Right renal pelvis (tissue), 4 donors: ENCODE measurements at places on chromosomes 4 and X. TPM values are rescaled to one million over a fixed set of nuclear protein-coding genes. Genes with fewer than 3 reads are reported as not detected.

DNA sequence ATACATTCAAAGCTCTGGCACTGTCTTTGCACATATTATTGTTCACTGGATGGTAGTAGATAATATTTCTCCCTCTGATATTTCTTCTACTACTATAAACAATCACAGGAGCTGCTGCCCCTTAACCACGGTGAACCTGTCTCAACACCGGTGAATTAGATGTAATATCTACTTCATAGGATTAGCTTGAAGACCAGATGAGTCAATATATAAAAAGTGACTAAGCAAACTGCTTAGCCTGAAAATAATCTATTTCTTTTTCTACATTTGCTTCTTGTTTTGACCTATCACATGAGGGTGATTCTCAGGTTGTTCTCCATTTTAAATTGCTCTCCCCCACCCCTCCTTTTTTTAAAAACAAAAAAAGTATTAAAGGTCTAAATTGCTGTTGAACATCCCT, 645.5 kb downstream of the ANKRD50 start:
- DNase-seq = no peak

The HSFX4 gene
- 0.14 TPM for polyA plus RNA-seq

GRCh38 chr4:76201276-76201675, 12.3 kb downstream of the SCARB2 start:
- DNase-seq = no peak

DNA sequence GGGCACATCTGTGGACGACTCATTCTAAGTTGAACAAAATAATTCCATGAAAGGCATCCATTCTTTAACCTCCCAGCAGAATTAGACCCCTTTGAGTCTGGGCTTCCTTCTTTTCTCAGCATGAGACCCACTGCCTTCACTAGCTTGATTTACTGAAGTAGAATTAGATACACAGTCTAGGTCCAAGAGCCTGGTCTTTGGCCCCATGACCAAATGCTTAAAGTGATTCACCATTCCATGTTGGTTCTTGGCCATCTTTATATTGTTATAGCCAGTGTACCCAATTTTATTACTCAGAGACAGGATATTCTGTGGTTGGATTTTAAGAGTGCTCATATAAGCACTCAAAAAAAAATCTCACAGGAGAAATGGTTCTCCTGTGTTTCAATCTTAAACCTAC, 155.3 kb upstream of the GPC4 start:
- DNase-seq = no peak

DNA sequence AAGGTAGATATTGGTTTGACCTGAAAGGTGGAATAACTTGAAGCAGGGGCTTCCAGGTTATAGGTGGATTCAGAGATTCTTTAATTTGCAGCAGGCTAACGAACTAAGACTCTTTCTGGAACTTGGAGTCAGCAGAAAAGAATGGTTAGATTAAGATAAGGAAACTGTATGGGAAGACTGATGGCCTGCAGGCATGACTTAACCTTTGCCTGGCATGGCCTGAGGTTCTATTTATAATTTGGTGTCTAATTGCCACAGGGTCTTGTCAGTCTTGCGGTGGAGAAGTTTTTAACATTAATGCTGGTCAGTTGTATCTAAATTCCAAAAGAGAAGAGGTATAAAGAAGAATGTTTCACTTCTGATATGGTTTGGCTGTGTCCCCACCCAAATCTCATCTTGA, 110.3 kb upstream of the VCX3A start:
- no peak for DNase-seq

DNA sequence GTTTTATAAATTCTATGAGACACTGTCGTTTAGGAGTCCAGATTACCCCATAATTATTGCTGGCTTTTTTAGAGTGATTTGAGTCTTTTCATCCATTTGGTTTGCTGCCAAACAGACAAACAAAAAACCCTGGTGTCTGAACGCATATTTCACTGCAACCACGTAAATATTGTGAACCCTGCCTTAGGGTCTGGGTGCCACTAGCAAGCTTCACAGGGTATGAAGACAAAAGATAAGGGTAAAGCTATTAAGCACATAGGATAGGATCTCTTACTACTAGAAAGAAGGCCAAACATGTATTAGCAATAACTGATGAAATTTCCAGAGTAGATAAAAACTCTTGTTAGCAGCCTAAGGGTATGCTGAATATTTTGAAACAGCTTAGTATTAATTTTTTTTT, 143.3 kb downstream of the BANK1 start:
- no peak for DNase-seq

- DNase-seq = no peak
Measured at GRCh38 chr4:128364565-128364964, 77.0 kb upstream of the PGRMC2 start.

The SFRP2 gene
- polyA plus RNA-seq = 16.6 TPM
